Adrenal gland (tissue), 19 donors: ENCODE measurements at places on chromosomes 12 and 14. TPM values are rescaled to one million over a fixed set of nuclear protein-coding genes. Genes with fewer than 3 reads are reported as not detected.

Gene ASPG
- total RNA-seq: 0.17 TPM

Gene PAX9
- total RNA-seq: not detected

Gene NOXRED1
- not detected for total RNA-seq

Gene RPL6
- total RNA-seq: 1,163 TPM

Gene RPAP3
- total RNA-seq: 22.8 TPM

Gene CCDC197
- not detected for total RNA-seq

Gene KIF5A
- total RNA-seq: 2.8 TPM

Gene NFE2
- not detected for total RNA-seq

Gene LRTM2
- total RNA-seq: not detected

Gene HOTAIR
- not detected for total RNA-seq

Gene ATF7
- 29.4 TPM for total RNA-seq

Gene ASB2
- 0.47 TPM for total RNA-seq

Gene KRT77
- total RNA-seq: not detected

Gene ADCY4
- total RNA-seq: 34.0 TPM
